ENCODE measurements at places on chromosomes 4 and X.

GRCh38 chr4:93221771-93222170, 606.8 kb upstream of the ATOH1 start:
- DNase-seq, result no peak

- no peak for DNase-seq
Measured at GRCh38 chrX:17621566-17622270, 115.6 kb upstream of the SCML1 start.

GRCh38 chr4:142846729-142847596, 862 bp upstream of the INPP4B start:
- no peak for DNase-seq

GRCh38 chr4:139319571-139319970, 17.3 kb upstream of the NDUFC1 start:
- no peak for DNase-seq

DNA sequence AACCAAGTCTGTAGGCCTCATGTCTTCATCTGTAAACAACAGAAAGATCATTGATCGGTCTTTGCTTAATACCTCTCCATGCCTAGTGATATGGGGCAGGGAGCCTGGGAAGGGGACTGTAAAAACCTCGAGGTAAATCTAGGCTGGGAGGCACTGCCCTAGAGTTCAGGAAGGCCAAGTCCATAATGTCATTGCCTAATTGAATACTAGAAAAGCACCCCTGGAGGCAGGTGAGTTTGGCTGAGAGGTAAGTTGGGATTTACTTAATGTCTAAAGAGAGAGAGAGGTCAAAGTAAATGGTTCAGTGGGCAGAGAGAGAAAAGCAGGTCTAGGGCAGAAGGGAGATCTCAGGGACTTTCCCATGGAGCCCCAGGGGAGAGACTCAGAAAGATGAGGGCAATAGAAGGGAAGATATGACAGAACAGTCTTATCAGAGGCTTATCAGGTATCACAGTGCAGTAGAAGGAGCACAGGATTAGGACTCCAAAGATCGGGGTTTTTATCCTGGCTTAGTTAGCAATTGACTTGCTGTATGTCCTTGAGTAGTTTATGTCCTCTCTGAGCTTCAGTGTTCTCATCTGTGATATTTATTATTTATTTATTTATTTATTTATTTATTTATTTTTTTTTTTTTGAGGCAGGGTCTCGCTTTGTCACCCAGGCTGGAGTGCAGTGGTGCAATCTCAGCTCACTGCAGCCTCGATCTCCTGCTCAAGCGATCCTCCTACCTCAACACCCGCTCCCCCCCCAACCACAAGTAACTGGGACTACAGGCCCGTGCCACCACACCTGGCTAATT, 85.2 kb downstream of the SLC16A2 start:
- no peak for DNase-seq

DNA sequence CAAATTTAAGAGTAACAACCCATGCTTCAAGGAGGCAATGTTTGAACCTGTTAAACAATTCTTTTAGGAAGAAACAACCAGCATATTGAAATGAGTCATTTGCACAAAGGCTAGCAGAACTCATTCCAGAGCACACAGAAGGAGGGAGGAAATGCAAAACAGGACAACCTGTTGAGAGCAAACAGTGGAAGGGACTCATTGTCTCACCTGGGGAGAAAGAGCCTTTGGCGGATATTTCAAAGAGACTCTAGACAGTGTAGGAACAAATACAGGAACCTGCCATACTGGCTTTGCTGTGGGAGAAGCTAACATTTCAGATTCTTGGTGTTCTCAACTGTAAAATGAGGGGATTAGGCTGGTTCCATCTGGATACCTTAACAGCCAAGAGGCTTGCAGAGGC, 14.8 kb upstream of the RASGEF1B start:
- DNase-seq, result no peak

DNA sequence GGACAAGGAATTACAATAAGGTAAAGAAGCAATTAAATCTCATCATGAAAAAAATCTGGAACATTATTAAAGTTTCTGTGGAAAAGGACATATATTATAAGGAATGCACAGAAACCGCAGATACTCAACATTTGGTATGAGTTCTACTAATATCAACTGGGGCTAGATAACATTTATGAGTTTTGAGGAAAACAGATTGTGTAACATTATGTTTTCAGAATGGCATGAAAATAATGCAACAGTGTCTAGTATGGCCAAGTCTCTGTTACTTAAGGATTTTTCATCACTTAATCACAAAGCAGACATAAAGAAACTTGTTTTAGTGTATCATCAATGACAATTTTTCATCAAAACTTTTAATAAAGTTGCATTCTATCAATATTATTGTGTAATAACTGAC, 785.0 kb downstream of the GLUD2 start:
- DNase-seq, result no peak

GRCh38 chr4:172369471-172369959, 556.3 kb downstream of the GALNTL6 start:
- DNase-seq, result no peak
